Mammary microvascular endothelial cell (primary cell): ENCODE measurements at places on chromosomes 1 and 21. TPM values are rescaled to one million over a fixed set of nuclear protein-coding genes. Genes with fewer than 3 reads are reported as not detected.

LCE1A gene
- not detected in 2 replicates for total RNA-seq

C1orf167 gene
- not detected in 2 replicates for total RNA-seq

ITGB2 gene
- total RNA-seq, result not detected in 2 replicates

SEMA4A gene
- total RNA-seq, result 0.49 and 1.1 TPM in 2 replicates

KPRP gene
- not detected in 2 replicates for total RNA-seq
